ENCODE measurements at places on chromosomes 3 and 15. TPM values are rescaled to one million over a fixed set of nuclear protein-coding genes. Genes with fewer than 3 reads are reported as not detected.

- H3K27me3 ChIP-seq: no peaks in the 10 kb centered on the region
- no peak overlapping the region for H3K27ac ChIP-seq
- no peak for DNase-seq
- H3K4me1 ChIP-seq: no peaks in the 10 kb centered on the region
- no peak overlapping the region for H3K4me3 ChIP-seq
Observed at GRCh38 chr3:55416331-55416821, 70.7 kb downstream of the WNT5A start.

The SIN3A gene
- 41.8 TPM for total RNA-seq

GRCh38 chr15:96412906-96413231 lies 82.4 kb downstream of the NR2F2 start:
- peaks cover 100% of the 10 kb centered on the region for H3K27me3 ChIP-seq
- DNase-seq: no peak
- H3K27ac ChIP-seq: no peak overlapping the region
- no peaks in the 10 kb centered on the region for H3K36me3 ChIP-seq
- no peak overlapping the region for H3K4me3 ChIP-seq
- no peaks in the 10 kb centered on the region for H3K4me1 ChIP-seq

DNA sequence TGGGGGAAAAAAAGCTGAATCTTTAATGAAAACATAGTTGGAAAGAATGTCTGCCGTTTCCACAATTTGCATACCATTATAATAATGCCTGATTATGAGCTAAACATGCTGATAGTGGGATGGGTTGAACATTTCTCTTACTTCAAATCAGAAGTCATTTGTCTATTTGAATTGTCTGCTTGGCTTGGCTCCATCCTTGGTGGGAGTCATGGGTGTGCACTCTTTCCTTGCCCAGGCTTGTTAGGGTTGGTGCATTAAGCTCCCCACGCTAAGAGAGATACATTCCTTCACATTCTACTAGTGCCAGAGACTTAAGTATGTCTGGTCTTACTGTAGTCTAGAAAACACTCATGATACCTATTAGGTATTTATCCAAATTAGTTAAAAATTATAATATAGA lies 121.4 kb upstream of the RARB start:
- no peaks in the 10 kb centered on the region for H3K36me3 ChIP-seq
- H3K27ac ChIP-seq: no peak overlapping the region
- no peak overlapping the region for H3K4me3 ChIP-seq
- no peaks in the 10 kb centered on the region for H3K27me3 ChIP-seq
- no peaks in the 10 kb centered on the region for H3K4me1 ChIP-seq
- no peak for DNase-seq

DNA sequence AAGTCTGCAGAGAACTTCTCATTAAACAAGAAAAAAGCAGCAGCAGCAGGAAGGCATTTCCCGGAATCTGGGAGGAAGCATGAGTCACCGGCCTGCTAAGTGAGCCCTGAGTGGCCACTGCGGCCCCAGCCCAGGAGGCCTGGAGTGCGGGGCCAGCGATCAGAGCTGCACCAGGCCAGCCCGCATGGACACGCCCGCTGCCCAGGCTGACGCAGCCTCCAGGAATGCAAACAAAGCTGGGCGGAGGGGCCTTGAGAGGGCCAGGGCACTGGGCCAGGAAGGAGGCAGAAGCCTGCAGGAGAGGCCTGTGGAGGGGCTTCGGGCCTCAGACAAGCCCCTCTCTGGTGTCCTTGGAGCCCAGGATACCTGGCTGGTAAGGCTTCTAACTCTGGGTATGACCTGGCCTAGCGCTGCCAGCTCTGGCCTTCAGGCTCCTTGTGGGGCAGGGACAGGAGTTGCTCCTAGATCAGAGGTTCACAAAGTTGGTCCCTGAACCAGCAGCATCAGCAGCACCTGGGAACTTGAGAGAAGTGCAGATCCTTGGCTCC lies 101.2 kb downstream of the SMAD6 start:
- H3K4me3 ChIP-seq: no peak overlapping the region
- no peaks in the 10 kb centered on the region for H3K27me3 ChIP-seq
- H3K27ac ChIP-seq: peak overlapping the region; percentile 73
- H3K4me1 ChIP-seq: peaks cover 25% of the 10 kb centered on the region
- DNase-seq: peak; percentile 93

DNA sequence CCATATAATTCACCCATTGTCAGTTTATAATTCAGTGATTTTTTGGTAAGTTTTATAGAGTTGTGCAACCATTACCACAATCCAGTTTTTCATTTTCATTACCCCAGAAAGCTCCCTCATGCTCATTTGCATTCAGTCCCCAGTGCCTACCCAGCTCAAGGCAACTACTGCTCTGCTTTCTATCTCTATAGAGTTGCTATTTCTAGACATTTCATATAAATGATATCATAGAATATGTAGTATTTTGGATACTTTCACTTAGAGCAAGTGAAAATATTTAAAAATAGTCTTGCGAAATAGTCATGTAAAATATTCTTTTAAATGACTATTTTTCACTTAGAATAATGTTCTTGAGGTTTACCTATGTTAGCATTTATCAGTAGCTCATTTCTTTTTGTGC lies 42.1 kb downstream of the ZNF654 start:
- no peak overlapping the region for H3K4me3 ChIP-seq
- no peak overlapping the region for H3K27ac ChIP-seq
- H3K36me3 ChIP-seq: no peaks in the 10 kb centered on the region
- H3K27me3 ChIP-seq: no peaks in the 10 kb centered on the region
- no peaks in the 10 kb centered on the region for H3K4me1 ChIP-seq

DNA sequence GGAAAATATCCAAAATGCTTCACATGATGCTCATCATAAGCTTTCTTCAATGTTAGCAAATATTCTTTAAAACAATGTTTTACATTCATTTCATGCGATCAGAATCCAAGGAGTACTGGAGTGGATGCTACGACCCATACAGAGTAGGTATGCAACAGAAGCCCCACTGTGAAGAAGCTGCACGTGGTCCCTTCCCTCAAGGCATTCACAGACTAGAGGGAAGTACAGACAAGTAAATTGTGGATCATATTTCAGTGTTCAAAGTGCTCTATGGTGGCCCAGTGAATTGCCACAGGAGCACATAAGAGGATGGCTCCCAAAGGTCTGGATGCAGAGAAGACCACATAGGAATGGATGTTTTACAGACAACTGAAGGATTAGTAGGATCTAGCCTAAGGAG lies 789.9 kb downstream of the IGSF11 start:
- H3K27me3 ChIP-seq: no peaks in the 10 kb centered on the region
- no peaks in the 10 kb centered on the region for H3K36me3 ChIP-seq
- no peak for DNase-seq
- H3K4me1 ChIP-seq: no peaks in the 10 kb centered on the region

DNA sequence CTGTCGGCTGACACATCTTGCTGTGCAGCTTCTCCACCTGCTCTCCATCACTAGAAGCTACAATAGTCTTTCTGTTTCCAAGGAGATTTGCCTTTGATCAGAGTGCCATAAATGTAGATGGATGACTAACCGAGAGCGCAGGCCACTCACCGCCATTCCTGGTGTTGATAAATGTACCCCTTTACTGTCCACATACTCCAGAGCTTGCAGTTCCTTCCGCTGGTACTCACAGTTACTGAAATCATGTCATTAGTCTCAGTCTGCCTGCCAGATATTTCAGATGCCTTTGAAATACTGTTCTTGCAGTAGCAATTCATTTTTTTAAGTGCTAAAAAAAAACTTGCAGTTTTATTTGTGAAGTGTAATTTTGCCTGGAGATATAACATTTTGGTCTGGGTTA lies 72.3 kb downstream of the BLM start:
- no peak overlapping the region for H3K4me3 ChIP-seq
- H3K4me1 ChIP-seq: no peaks in the 10 kb centered on the region
- DNase-seq: no peak
- H3K27ac ChIP-seq: no peak overlapping the region

DNA sequence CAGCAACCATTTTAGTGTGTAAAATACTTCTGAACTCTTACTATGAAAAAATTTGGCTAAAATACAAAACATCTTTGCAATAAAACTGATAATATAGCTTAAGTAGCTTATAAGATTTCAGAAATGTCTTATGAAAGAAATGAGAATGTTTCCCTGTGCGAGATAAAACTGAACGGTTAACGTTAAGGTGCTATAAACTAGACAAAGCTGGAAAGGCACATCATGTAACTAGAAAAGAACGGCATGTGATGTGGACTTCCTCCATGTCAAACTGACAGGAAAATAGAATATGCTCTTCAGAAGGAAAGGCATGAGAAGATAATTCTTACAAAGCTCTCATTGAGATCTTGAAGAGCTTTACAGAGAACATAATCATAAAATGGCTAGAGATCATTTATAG lies 36.5 kb downstream of the NCK1 start:
- H3K27me3 ChIP-seq: no peaks in the 10 kb centered on the region
- no peak for DNase-seq
- no peaks in the 10 kb centered on the region for H3K36me3 ChIP-seq
- no peak overlapping the region for H3K4me3 ChIP-seq
- H3K4me1 ChIP-seq: peaks cover 27% of the 10 kb centered on the region
- peak overlapping the region; percentile 28 for H3K27ac ChIP-seq

DNA sequence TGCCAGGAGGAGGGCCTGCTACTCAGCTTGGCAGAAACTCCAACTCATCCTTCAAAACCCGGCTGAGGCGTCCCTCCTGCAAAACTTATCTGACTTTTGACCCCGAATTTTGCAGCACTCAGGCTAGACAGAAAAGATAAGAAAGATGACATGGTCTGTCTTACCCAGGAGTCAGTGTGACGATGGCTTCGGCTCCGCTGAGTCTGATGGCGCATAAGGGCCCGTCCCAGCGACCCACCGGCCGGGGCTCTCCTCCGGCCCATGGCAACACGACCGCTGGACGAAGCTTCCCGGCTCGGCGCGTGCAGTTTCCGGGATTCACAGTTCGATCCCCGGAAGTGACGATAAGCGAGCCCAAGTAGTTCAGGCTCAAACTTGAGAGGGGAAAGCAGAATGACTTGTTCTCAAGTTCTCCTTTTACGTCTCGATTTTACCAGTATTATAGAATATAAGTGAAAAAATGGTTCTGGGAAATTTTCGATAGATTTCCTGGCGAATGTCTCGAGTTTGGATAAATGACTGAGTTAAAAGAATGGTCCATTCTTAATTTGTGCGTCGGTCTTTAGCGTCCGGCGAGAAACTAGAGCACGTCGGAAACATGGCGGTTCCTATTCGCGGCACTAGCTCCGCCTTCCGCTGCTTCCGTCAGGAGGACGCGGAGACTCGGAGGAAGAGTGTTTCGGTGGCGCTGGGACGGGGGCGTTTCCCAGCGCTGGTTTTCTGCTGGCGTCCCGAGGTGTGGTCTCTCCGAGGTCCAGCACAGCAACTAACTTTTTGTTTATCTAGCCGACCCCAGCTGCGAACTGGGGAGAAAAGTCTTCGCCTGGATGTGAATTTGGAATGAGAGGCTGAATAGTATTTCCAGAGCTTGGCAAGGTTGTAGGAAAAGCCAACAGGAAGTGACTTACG lies at the start of gene LSG1:
Gene LSG1 (minus strand): TSS at position 292 of the 909 bp plus-strand sequence. CDS start 29 bp downstream, at position 263.
- H3K27me3 ChIP-seq: no peaks in the 10 kb centered on the region
- peak; percentile 96 for DNase-seq
- peak within 1 kb of the TSS; percentile 84 for H3K27ac ChIP-seq

The ENTPD3 gene
- 13.9 TPM for total RNA-seq

DNA sequence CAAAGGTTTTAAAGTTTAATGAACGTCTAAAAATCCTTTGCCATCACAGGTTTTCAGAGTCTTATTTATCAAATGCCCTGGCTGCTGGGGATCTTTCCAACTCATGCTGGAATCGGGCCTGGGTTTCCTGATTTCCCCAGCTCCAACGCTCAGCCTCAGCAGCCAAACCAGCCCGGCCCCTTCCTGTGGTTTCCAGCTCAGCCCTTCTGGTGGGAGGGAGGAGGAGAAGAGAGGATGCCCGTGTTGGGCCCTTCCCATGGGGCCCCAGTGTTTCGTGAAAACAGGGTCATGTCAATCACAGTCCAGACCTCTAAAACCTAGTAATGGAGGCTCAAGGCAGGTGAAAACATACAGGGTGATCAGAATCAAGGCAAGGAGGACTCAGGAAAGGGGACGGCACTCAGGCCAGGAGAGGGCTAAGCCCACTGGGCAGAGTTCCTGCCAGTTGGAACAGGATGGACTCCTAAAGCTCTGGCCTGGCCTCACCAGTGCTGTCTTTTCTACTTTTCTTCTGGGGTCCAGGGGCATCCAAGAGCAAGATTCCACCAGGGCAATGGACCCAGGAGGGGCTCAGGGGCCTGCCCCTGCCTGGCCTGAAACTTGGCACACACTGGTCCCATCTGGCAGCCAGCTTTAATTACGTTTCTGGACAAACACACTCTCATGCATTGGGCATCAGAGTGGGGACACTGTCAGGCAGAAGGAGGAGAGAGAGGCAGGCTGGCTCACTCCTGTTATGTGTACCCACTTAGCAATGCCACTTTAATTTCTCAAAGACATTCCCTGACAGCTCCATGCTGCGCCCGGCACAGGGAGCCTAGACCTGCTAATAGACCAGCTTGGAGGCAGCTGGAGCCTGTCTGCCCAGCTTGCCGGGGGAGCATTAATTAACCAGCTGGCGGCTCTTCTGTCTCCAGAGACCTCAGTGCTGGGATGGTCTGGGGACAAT lies 194.6 kb downstream of the FAM43A start:
- no peak for DNase-seq
- H3K4me3 ChIP-seq: no peak overlapping the region
- no peaks in the 10 kb centered on the region for H3K4me1 ChIP-seq
- no peaks in the 10 kb centered on the region for H3K36me3 ChIP-seq
- no peaks in the 10 kb centered on the region for H3K27me3 ChIP-seq

GRCh38 chr3:193977622-193978021 lies 158.3 kb upstream of the HES1 start:
- DNase-seq: no peak
- no peak overlapping the region for H3K27ac ChIP-seq
- no peaks in the 10 kb centered on the region for H3K36me3 ChIP-seq
- peaks cover 21% of the 10 kb centered on the region for H3K4me1 ChIP-seq
- no peaks in the 10 kb centered on the region for H3K27me3 ChIP-seq
- no peak overlapping the region for H3K4me3 ChIP-seq

- no peak for DNase-seq
- H3K27ac ChIP-seq: no peak overlapping the region
- H3K27me3 ChIP-seq: no peaks in the 10 kb centered on the region
- H3K36me3 ChIP-seq: no peaks in the 10 kb centered on the region
Observed at GRCh38 chr3:52036829-52037228, 19.5 kb downstream of the DUSP7 start.

DNA sequence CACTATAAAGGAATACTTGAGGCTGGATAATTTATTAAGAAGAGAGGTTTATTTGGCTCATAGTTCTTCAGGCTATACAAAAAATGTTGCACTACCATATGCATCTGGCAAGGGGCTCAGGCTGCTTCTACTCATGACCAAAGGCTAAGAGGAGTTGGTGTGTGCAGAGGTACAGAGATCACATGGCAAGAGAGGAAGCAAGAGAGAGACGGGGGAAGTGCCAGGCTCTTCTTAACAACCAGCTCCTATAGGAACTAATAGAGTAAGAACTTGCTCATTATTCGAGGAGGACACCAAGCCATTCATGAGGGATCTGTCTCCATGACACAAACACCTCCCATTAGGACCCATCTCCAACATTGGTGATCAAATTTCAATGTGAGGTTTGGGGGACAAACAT lies 6.0 kb upstream of the FNDC3B start:
- no peaks in the 10 kb centered on the region for H3K36me3 ChIP-seq
- no peak for DNase-seq
- no peak overlapping the region for H3K27ac ChIP-seq
- no peaks in the 10 kb centered on the region for H3K27me3 ChIP-seq
- no peak overlapping the region for H3K4me3 ChIP-seq
- H3K4me1 ChIP-seq: no peaks in the 10 kb centered on the region

Data from sigmoid colon (tissue), 7 donors.